Suppressor macrophage treated with lipopolysaccharide for 4 hours (primary cell): ENCODE measurements at places on chromosomes 2 and 18.

- DNase-seq, result no peak
These were observed 51.0 kb downstream of the WDR33 start for GRCh38 chr2:127759931-127760330.

DNA sequence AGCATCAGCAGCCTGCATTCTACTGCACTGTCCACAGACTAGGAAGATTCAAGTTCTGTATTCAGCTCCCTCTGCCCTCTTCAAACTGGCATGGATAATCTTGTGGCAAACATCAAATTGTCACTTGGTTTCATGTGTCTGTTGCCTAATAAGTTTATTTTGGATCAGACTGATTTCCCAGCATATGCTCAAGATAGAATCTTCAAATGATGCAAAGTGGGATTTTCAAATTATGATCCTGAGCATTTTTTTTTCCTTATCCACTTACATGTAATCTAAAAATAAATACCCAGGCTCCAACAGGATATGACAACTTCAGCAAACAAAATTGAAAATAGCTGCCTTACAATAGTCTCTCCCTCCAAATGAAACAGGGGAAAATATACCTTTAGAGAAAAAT lies 160.9 kb upstream of the VRK2 start:
- DNase-seq, result no peak

DNA sequence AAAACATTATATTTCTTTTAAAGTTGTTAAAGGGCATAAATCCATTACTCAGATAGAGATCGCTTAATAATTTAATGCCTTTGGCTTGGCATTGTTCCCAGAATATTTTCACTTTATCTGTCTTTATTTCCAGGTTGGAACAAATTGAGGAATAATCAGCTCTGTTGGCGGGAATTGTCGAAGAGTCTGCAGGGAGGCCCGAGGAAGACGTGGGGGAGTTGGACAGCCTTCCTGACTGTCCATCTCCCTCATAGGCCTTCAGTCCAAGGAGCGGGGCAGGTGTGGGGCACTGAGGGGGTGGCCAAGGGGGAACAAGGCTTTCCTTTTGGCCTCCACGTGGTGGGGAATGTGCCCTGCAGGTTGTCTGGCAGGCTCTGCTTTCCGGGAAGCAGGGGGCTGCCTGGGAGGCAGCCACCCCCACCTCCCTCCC lies 179.6 kb downstream of the ZBTB7C start:
- no peak for DNase-seq

DNA sequence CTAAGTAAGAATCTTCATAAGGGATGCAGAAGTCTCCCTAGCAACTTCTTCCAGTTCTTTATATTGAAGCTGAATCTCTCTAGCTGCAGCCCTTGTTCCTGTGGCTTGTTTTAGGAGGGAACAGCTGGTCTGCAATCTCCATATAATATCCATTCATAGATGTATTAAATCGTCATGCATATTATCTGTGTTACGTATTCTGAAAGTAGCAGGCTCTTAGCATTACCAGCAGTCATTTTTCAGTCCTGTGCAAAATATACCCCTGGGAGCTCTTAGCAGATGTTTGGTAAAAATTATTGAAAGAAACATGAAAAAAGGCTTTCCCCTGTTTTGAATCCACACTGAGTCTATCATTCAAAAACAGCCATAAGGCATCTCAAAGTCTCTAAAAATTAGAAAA lies 385.3 kb downstream of the IRS1 start:
- no peak for DNase-seq

DNA sequence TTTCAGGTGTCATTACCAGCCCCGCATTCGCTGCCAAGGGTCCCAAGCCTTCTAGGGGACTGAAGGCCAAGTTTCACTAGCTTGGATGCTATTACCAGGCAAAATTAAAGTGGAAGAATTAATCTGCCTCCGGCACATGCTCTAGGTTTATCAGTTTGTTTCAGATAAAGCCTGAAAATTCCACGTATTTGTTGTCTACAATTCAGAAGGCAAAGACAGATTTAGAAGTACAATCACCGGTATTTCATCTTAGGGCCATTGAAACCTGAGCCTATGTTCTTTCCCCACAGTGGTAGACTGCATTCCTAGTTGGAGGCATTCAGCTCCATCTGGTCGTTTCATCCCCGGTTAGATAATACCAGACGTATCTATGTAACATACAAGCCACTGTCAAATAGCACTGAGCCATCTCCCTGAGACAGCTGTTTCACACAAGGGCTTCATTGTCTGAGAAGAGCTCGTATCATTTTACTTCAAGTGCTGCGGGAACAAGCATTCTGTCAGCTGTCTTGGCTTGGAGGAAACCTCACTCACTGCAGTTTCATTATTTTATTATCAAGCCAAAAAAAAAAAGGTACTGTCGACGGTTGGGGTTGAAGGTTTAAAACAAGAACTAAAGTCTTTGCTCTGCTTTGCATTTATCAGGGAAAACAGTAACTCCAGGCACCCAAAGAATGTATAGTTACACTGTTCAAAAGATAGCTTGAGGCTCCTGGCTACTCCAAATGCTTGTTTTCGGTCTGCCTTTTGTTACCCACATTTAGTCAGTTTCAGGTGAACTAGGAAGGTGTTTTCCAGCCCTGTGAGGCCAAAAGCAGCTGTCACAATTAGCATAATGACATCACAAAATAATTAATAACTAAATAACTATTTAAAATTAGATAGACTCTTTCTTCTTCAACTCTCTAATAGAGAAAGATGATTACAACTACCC lies 76.7 kb downstream of the TGIF1 start:
- DNase-seq, result no peak

- no peak for DNase-seq
These were observed 24.6 kb downstream of the TRIB2 start for GRCh38 chr2:12741380-12741779.

DNA sequence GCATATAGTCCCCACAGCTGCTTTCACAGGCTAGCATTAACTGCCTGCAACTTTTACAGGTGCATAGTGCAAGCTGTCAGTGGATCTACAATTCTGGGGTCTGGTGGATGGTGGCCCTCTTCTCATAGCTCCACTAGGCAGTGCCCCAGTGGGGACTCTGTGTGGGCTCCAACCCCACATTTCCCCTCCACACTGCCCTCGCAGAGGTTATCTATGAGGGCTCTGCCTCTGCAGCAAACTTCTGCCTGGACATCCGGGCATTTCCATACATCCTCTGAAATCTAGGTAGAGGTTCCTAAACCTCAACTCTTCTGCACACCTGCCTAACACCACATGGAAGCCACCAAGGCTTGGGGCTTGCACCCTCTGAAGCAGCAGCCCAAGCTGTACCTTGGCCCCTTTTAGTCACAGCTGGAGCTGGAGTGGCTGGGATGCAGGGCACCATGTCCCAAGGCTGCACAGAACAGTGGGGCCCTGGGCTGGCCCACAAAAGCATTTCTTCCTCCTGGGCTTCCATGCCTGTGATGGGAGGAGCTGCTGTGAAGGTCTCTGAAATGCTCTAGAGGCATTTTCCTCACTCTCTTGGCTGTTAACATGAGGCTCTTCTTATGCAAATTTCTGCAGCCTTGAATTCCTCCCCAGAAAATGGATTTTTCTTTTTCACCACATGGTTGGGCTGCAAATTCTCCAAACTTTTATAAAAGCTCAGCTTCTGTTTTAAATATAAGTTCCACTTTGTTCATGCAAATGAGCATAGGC lies 59.3 kb downstream of the KDM3A start:
- no peak for DNase-seq

DNA sequence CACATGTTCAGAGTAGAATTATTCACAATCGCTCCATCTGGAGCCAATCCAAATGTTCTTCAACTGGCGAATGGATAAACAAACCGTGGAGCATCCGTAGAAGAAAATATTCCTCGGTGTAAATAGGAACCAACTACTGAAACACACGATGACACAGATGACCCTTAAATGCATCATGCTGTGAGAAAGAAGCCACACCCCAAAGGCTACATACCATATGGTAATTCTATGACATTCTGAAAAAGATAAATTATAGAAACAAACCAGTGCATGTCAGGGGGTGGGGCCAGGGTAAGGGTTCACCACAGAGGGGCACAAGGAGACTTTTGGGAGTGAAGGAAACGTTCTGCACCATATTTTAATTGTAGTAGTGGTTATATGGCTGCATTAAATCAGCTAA lies 312.2 kb upstream of the SMIM21 start:
- DNase-seq, result no peak

- no peak for DNase-seq
These were observed 57.0 kb downstream of the ZNF407 start for GRCh38 chr18:74654638-74655037.

- DNase-seq, result peak; percentile 3
These were observed 228.0 kb downstream of the ETAA1 start for GRCh38 chr2:67625178-67625577.

GRCh38 chr18:3649135-3649632 lies 199.2 kb downstream of the TGIF1 start:
- no peak for DNase-seq

DNA sequence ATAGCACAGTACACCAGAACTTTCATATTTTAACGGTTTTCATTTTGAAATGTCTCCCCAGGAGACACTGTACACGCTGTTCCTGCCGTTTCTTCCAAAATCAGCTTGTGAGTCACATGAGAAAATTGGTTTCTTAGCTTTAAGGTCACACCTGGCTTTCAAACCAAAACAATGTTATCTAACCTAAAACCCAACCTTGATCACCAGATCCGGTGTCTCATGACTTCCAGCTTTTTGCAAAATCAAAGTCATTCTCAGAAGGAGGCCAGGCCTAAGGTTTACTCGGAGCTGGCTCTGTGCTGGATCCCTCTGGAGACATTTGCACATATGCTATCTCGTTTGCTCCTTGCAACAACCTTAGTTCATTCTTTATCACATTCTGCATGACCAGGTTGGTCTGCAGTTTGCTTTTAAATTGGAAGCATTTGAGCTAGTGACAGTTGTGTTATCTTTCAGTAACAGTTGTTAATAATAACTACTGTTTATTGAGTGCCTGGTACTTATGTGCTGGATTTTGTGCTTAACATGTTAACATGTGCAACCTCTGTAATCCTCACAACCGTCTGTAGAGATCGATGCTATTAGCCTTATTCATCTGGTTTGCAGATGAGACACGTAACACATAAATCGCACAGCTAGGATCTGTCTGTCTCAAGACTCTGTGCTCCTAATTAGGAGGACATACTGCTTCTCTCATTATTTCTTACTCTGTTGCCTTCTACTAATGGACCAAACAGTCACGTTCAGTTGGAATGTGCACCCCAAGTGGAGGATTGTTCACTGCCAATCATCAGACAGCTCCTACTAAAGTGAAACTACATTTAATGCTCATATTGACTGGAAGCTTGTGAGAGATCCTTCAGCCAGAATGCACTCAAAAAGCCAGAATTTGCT lies 105.5 kb downstream of the RNF144A start:
- DNase-seq, result no peak

DNA sequence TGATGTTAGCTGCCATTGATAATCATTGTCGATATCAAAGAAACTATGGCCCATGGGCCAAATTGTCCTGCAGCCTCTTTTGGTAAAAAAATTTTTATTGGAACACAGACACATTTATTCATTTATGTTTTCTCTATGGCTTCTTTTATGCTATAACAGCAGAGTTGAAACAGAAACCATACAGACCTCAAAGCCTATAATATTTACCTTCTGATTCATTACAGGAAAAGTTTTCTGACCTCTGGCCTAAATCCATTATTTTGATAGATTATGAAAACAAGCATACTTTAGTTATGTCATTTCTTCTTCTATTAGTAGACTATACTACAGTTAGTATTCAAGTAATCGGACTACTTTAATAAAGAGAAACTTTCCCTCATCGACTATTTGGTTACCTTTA lies 349.7 kb upstream of the GALNT5 start:
- no peak for DNase-seq

- DNase-seq, result peak; percentile 25
These were observed 197 bp downstream of the GDF7 start for GRCh38 chr2:20667151-20667530.

GRCh38 chr2:12948961-12949353 lies 232.2 kb downstream of the TRIB2 start:
- no peak for DNase-seq

GRCh38 chr2:64861452-64862397 lies 127.5 kb upstream of the SLC1A4 start:
- DNase-seq, result peak; percentile 69

GRCh38 chr2:144379851-144380311 lies 140.0 kb downstream of the ZEB2 start:
- no peak for DNase-seq

- no peak for DNase-seq
These were observed 23.9 kb downstream of the MAP4K3 start for GRCh38 chr2:39413063-39413737.

DNA sequence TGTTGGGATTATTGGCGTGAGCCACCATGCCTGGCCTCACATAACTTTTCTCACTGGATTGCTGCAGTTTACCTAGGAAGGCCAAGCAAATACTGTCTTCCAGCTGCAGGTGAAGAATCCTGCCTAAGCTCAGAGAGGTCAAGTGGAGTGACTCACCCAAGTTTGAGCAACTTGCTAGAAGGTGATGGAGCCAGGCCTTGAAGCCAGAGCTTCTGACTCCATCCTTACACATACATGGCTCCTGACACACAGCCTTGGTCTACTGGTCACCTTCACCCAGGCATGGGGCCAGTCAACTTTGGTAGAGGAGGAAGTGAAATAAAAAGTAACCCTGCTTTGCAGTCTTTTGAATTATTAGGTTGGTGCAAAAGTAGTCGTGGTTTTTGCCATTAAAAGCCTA lies 93.5 kb downstream of the VWA3B start:
- DNase-seq, result no peak

DNA sequence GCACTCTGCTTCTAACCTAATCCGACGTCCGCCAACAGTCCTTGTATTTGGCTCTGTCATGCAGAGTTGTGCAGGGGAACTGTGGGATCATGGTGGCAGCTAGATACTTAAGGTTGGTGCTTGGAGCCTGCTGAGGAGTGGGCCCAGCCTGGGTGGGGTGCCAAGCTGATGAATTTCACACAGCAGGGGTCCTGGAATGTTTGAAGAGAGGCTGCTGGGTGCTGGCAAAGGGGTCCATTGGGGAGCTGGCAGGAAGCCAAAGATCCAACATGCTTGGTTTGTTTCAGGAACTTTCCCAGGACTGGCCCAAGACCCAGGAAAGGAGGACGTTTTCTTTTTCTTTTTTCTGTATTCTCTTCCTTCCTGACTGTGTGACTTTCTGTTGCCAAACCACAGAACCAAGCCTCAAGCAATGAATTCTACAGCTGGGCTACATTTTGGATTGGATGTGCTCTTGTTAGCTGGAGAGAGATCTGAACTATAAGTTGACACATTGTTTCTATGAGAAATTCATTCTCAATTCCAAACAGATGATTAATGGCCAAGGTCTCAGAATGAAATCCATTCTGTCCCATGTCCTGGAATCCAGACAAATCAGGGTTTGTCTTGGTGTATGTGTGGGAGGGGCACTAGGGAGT lies 49.9 kb downstream of the DHRS9 start:
- no peak for DNase-seq

DNA sequence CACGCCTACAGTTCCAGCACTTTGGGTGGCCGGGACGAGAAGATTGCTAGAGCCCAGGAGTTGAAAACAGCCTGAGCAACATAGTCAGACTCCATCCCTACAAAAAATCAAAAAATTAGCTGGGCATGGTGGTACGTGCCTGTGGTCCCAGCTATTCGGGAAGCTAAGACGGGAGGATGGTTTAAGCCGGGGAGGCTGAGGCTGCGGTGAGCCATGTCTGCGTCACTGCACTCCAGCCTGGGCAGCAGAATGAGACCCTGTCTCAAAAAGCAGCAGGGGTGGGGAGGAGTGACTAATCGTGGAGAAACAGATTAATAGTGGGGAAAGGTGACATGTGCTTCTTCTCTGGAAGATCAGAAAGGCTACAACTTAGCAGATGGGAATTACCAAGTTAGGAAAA lies 58.1 kb upstream of the GPC1 start:
- DNase-seq, result no peak

- no peak for DNase-seq
These were observed 74.0 kb upstream of the TEX51 start for GRCh38 chr2:126824663-126825062.
